ENCODE measurements at places on chromosomes 7 and 10.

DNA sequence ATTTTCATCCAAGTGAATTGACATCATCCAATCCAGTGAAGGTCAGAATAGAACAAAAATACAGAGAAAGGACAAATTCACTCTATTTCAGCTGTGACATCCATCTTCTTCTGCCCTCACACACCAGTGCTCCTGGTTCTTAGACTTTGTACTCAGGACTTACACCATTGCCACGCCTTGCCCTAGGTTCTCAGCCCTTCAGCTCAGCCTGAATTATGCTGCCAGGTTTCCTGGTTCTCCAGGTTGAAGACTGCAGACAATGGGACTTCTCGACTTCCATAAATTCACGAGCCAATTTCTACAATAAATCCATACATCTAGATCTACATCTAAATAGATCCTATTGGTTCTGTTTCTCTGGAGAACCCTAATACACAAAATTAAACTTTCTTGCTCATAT lies 181.2 kb upstream of the KCND2 start:
- DNase-seq, result no peak

DNA sequence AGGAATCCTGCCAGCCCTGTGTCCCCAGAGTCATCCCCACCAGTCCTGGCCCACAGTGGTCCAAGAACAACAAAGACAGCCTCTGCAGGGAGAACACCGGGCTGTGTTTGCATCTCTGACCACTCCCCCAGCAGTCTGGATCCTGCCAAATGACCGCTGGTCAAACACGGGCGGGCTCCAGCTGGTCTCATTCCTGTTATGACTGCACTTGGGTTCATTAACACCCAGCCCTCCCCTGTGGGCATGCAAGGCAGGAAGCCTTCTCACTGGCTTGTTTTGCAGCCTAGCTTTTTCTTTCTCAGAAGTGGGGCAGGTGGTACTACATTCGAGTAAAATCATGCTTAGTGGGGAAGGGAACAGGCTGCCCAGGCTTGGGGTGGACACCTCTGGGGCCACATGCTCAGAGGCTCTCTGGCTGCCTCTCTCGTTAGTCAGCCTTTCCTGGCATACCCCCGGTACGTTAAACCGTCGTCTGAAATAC lies 190.0 kb downstream of the PLXNA4 start:
- DNase-seq, result no peak

DNA sequence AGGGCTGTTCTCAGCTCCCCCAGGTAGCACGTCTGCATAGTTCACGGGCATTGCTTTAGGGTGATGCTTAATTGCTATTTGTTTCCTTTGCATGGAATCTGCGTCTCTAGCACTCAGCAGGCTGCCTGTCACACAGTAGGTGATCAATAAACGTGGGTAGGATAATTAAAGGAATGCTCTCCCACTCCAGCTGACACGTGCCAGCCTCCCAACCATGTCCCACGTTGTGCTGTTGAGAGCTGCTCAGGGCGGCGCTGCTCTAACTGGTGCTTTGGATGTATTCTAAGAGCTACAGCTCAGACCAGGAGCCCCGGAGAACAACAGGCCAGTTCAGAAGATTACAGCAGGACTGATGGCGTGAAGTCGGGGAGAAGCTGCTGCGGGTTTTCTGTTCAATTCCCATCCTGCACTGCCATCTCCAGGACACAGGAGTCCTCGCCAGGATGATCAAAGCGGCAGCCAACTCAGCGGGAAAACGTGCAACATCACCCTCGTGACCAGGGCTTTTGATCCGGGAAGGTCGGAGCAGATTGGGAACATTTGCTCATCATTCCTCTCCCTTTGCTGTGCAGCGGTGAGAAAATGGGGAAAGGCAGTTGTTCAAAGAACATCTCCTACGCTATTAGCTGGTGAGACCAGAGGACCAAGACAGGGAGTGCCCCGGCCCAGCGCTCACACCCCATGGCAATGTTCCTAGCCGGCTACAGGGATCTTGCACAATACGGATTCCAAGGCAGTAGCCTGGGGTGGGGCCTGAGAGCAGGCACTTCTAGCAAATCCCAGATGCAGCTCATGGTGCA lies 50.5 kb upstream of the FOXK1 start:
- DNase-seq, result no peak

DNA sequence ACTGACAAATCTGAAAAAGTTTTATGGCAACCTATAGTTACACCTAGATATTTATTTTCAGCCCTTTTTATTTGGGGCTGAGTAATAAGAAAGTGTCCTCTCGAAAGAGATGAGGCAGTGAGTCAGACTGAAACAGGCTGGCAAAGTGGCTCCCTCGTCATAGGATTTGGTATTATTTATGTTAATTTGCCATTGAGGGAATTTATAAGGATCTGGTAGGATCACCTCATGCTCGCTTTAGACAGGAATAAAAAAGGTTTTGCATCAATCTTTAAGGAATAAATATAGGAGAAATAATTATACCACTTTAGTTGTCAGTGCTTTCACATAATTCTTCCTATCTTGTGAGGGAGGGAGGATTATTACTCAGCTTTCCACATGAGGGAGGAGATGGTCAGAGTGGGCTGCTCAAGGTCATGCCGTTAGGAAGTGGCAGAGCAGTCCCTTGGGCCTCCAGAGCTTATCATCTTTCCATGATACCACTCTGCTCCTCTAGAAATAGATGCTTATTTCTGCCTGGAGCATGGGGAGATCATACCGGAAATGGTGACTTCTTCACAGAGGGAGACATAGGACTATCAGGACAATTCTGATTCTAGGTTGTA lies 356.8 kb downstream of the GPR158 start:
- no peak for DNase-seq

GRCh38 chr10:121891103-121891502 lies 36.7 kb downstream of the ATE1 start:
- DNase-seq, result no peak

Data from stimulated activated CD8-positive, alpha-beta memory T cell treated with anti-CD3 and anti-CD28 coated beads, Interleukin-12 subunit alpha, Interleukin-12 subunit beta, amount 100 ng/mL, for 4 hours (primary cell).